Forelimb muscle (tissue), 1 donor: ENCODE measurements at places on chromosomes 3 and 15. TPM values are rescaled to one million over a fixed set of nuclear protein-coding genes. Genes with fewer than 3 reads are reported as not detected.

NEK10 gene
- polyA plus RNA-seq = 4.6 TPM

LIPC gene
- polyA plus RNA-seq = 0.49 TPM

EFCC1 gene
- polyA plus RNA-seq = 1.6 TPM

TM4SF4 gene
- polyA plus RNA-seq = not detected

ACAN gene
- 4.1 TPM for polyA plus RNA-seq

DPPA2 gene
- polyA plus RNA-seq = not detected

WDR93 gene
- 0.18 TPM for polyA plus RNA-seq

ADGRG7 gene
- not detected for polyA plus RNA-seq

ELL3 gene
- polyA plus RNA-seq = 1.8 TPM

AADACL2 gene
- not detected for polyA plus RNA-seq

CNTN4 gene
- 9.0 TPM for polyA plus RNA-seq

PLSCR5 gene
- polyA plus RNA-seq = not detected

ALAS1 gene
- 31.2 TPM for polyA plus RNA-seq

CYP1A1 gene
- polyA plus RNA-seq = not detected

FYTTD1 gene
- polyA plus RNA-seq = 71.9 TPM

BOC gene
- polyA plus RNA-seq = 44.4 TPM

KBTBD13 gene
- polyA plus RNA-seq = 2.0 TPM

HDGFL3 gene
- polyA plus RNA-seq = 38.1 TPM

GOLGA6L9 gene
- polyA plus RNA-seq = 3.9 TPM

OSTN gene
- polyA plus RNA-seq = 4.7 TPM

SHC4 gene
- 2.3 TPM for polyA plus RNA-seq

CCDC39 gene
- polyA plus RNA-seq = 2.7 TPM

XIRP1 gene
- 265 TPM for polyA plus RNA-seq

STAB1 gene
- polyA plus RNA-seq = 37.3 TPM

ARNT2 gene
- 6.6 TPM for polyA plus RNA-seq
